GM23338 (cell line): ENCODE measurements at places on chromosomes 2 and 18. TPM values are rescaled to one million over a fixed set of nuclear protein-coding genes. Genes with fewer than 3 reads are reported as not detected.

Gene CNDP1
- total RNA-seq: 0.03 TPM in 1 of 2 replicates, not detected in the other

GRCh38 chr18:10822456-10822855 is 296.6 kb downstream of the NAPG start:
- peak; percentile 48 for DNase-seq

DNA sequence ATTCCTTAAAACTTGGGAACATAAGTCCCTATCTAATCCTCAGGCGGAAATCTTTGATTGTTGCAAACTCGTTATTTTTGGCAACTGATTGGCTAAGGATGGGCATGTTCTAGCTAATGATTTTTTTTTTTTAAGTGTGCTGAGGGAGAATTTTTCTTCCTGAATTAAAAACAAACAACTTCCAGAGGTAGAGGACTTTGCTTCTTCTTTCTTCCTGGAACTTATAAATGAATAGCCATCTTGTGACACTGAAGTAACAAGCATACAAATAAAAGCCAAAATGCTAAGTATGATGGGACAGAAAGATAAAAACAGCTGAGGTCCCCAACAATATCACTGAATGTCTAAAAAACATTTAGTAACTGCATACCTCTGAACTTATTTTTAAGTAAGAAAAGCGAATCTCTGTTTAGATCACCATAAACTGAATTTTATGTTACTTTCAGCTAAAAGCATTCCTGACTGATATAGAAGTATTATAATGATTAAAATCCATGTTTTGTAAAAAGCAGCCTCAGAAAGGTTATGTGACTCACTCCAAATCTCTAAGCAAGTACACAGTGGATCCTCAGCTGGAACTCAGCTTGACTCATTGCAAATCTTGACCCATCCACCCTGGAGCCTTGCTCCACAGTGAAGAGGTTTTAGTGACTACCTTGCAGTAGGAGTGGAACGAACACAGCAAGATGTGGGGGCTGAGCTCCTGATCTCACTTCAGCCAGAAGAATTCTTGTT is 344.4 kb downstream of the CLIP4 start:
- DNase-seq: no peak

DNA sequence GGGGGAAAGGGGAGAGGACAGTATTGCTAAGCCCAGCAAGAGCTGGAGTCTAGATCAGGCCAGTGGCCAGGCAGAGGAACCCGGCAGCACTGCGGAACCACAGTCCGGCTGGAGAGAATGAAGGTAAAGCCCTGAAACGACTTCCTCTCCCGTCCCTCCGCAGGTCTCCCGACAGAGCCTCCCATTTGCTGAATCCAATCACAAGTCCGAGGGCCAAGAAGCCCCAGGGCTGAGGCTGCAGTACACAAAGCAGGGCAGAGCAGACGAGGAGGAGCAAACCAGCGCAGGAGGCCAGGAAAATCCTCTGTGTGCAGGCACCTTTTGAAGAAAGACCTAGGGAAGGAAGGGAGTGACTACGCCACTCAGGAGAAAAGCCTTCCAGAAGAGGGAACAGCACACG is 104.4 kb downstream of the OSBPL1A start:
- peak; percentile 40 for DNase-seq

DNA sequence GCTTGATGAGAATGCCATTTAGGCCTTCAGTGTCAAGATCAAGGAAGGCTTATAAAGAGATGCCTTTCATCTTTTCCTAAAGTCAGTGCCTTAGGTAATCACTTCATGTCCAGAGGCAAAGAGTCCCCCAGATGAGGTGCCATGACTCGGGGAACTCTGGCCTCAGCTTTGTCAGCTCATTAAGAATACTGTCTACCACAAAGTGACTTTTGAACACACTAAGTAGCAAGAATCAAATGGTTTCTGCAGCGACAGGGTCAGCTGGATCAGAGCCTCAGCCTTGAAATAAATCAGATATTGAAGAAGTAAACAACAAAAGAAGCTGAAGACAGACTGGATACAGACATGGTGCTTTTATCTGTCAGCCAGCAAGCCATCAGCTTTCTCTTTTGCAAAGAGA is 120.1 kb upstream of the SLC39A10 start:
- DNase-seq: no peak
